ENCODE measurements at places on chromosomes 11 and 22. TPM values are rescaled to one million over a fixed set of nuclear protein-coding genes. Genes with fewer than 3 reads are reported as not detected.

The MAPK8IP1 gene
- 5.8 TPM for total RNA-seq

The FGF19 gene
- 0.03 TPM for total RNA-seq

The HEPACAM gene
- total RNA-seq: not detected

The MUC6 gene
- not detected for total RNA-seq

The CST6 gene
- not detected for total RNA-seq

The POU2AF3 gene
- 0.37 TPM for total RNA-seq

The CDC42EP2 gene
- total RNA-seq: 13.8 TPM

The DLG2 gene
- total RNA-seq: 0.33 TPM

The SLC22A12 gene
- total RNA-seq: not detected

The KIRREL3 gene
- total RNA-seq: 8.8 TPM

The TMEM109 gene
- 127 TPM for total RNA-seq

The SYCE3 gene
- total RNA-seq: 0.46 TPM

The MMP13 gene
- total RNA-seq: not detected

The SYT9 gene
- 0.16 TPM for total RNA-seq

The MFRP gene
- not detected for total RNA-seq

The CCDC87 gene
- 0.89 TPM for total RNA-seq

The MB gene
- 6.9 TPM for total RNA-seq

The OPCML gene
- not detected for total RNA-seq

The SLC22A6 gene
- not detected for total RNA-seq

The TRPM5 gene
- not detected for total RNA-seq

The ROBO4 gene
- total RNA-seq: not detected

The ARHGEF12 gene
- total RNA-seq: 16.5 TPM

The LRRC56 gene
- 0.55 TPM for total RNA-seq

The SCN4B gene
- not detected for total RNA-seq

The SLC5A4 gene
- not detected for total RNA-seq

The SLC25A18 gene
- total RNA-seq: not detected

The CHRDL2 gene
- total RNA-seq: 2.5 TPM

The CHADL gene
- not detected for total RNA-seq

The POTEH gene
- total RNA-seq: not detected

The CLDN5 gene
- total RNA-seq: not detected

The MPEG1 gene
- not detected for total RNA-seq

The NXPE1 gene
- not detected for total RNA-seq

The TMEM45B gene
- total RNA-seq: not detected

The METTL15 gene
- 7.6 TPM for total RNA-seq

All from A549 treated with CpdA at 1 μM for 4 hours (cell line).